GM23248 (cell line): ENCODE measurements at places on chromosomes 2 and 18. TPM values are rescaled to one million over a fixed set of nuclear protein-coding genes. Genes with fewer than 3 reads are reported as not detected.

Gene NTSR2
- not detected in 2 replicates for total RNA-seq

Gene PLGLB1
- total RNA-seq: 0.22 and 0.38 TPM in 2 replicates

Gene BBS5
- total RNA-seq: 7.0 and 8.0 TPM in 2 replicates

Gene LCLAT1
- total RNA-seq: 31.7 and 32.3 TPM in 2 replicates

Gene SERPINB13
- not detected in 2 replicates for total RNA-seq

Gene KCTD1
- 14.9 and 17.9 TPM in 2 replicates for total RNA-seq

Gene CROCC2
- total RNA-seq: under 0.01 and 2.4 TPM in 2 replicates

Gene SCN9A
- 8.3 and 17.6 TPM in 2 replicates for total RNA-seq

Gene GALNT5
- 114 and 117 TPM in 2 replicates for total RNA-seq

Gene OR6B2
- not detected in 2 replicates for total RNA-seq

Gene MAP2
- 1.0 and 7.6 TPM in 2 replicates for total RNA-seq

Gene DLGAP1
- 0.22 TPM in 1 of 2 replicates, not detected in the other for total RNA-seq

Gene SCN7A
- total RNA-seq: not detected in 2 replicates

Gene AMER3
- not detected in 2 replicates for total RNA-seq

Gene NDUFS1
- 77.0 and 87.5 TPM in 2 replicates for total RNA-seq

Gene RAB31
- 40.5 and 49.2 TPM in 2 replicates for total RNA-seq

Gene VAMP8
- 1.7 TPM in 1 of 2 replicates, not detected in the other for total RNA-seq
